ENCODE measurements at places on chromosomes 7 and 10.

DNA sequence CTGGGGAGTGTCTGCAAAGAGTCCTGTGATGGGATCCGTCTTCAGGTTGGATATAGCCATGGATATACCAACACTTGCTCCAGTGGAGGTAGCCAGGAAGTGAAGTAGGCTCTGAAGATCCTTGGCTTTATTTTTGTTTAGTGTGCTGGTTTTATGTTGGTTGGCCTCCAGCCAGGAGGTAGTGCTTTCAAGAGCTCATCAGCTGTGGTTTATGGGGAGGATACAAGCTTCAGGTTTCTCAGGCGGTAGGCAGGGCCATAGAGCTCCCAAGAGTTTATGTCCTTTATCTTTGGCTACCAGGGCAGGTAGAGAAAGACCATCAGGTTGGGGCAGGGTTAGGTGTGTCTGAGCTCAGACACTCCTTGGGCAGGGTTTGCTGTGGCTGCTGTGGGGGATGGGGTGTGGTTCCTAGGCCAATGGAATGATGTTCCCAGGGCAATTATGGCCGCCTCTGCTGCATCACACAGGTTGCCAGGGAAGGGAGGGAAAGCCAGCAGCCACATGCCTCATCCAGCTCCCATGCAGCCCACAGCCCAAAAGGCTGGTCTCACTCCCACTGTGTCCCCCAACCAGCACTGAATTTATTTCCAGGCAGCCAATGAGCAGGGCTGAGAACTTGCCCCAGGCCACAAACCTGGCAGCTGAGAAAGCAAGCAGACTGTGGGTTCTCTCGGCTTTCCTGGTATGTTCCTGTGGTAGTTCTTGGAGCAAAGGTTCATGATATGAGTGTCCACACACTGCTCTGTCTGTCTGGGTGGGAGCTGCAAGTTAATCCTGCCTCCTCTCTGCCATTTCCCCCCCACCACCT, 67.0 kb upstream of the PRLHR start:
- no peak for DNase-seq

DNA sequence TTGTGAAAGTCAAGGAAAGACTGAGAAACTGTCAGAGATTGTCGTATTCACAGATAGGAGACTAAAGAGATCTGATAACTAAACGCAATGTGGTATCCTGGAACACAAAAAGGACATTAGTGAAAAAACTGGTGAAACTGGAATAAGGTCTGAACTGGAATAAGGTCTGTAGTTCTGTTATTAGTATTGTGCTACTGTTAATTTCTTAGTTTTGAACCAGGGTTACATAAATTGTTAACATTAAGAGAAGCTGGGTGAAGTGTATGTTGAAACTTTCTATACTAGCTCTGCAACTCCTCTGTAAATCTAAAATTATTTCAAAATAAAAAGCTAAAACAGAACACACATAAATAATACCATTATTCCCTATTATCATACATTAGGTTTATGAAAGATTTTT, 3.4 kb upstream of the NT5C2 start:
- no peak for DNase-seq

DNA sequence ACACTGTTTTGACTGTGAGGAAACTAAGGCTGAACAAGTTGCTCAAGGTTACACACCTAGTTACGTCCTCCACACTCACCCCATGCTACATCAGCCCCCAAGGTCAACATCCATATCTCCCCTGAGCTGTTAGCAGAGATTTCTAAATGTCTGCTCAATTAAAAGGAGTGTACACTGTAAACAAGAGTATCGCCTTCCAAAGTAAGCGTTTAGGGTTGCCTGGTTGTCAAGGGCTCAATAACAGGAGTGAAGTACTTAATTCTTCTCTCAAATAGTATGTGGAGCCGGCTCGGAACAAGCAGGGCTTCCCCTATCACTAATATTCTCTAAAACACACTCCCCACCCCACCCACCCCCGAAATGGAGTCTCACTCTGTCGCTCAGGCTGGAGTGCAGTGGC, 412.8 kb upstream of the GALNT17 start:
- no peak for DNase-seq

DNA sequence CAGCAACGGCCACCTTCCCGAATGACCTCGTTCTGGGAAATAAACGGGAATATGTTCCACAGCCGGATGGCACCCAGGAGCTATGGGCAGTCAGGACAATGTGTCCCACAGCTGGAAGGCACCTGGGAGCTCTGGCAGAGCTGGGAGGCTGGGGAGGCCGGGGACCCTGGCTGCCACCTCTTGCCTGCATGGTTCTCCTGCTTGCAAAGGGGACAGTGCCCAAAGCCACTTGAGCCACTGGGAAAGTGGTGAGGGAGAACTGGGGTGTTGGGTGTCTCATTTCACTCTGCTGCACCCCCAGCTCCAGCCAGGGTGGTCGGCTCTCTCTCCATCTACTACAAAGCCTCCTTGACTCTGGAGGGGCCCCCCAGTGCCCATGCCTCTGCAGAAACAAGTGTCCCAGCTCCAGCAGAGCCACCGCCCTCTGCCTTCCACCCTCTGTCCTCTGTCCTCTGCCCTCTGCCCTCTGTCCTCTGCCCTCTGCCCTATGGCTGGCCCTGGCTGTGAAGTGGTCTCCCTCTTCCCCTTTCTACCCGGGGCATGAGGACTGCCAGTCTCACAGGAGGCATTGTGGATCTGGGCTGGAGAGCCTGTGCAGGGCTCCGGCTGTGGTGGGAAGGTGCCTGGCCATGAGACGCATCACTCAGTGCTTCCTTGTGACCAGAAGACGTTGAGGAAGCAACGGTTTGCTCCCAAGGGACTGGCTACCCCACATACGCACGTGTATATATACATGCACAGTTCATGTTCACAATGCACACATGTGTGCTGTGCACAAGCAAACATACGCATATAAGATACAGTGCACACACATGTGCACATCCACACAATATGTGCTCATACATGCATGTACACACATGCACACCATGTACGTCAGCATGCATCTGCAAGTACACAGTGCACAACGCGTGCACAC, 21.5 kb upstream of the INPP5A start:
- no peak for DNase-seq

DNA sequence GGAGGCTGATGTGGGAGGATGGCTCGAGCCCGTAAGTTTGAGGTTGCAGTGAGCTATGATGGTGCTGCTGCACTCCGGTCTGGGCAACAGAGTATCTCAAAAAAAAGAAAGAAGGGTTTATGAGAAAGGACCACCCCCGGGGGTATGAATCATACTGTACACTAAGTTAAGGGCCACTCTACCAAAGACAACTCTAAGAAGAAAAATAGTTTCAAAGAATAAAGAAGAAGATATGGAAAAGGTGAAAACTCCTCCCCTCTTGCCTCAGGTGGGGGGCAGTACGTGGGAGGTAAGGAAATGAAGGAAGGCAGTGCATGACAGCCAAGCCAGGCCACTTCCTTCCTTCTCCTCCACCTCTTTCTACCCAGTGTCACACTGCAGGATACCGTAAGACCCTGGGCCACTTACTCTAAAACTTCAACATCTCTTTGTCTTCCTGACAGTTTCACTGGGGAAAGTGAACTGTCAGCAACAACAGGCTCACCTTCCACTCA, 61.3 kb downstream of the PIP4K2A start:
- DNase-seq: no peak

- DNase-seq: no peak
Observed at GRCh38 chr10:61621605-61622051, 41.1 kb upstream of the CABCOCO1 start.

- DNase-seq: no peak
Observed at GRCh38 chr10:6563075-6563474, 17.0 kb downstream of the PRKCQ start.

- no peak for DNase-seq
Observed at GRCh38 chr7:1425292-1426136, 33.8 kb downstream of the MICALL2 start.

GRCh38 chr7:44259547-44260457, 59.0 kb downstream of the YKT6 start:
- peak; percentile 52 for DNase-seq

DNA sequence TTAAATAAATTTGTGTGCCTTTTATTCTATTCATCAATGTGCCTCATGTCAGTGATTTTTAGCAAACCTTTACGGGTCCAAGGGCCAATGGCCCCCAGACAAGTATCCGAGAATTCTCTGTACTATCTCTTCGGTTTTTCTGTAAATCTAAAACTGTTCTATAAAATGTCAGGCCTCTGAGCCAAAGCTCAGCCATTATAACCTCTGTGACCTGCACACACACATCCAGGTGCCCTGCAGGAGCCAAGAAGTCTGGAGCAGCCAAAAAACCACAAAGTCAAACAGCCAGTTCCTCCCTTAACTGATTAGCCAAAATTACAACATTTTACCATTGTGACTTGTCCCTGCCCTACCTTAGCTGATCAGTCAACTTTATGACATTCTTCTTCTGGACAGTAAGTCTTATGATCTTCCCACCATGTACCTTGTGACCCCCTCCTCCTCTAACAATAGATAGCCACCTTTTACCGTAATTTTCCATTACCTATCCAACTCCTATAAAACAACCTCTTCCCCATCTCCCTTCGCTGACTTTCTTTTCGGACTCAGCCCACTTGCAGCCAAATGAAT, 363.8 kb downstream of the SEMA3D start:
- DNase-seq: no peak

DNA sequence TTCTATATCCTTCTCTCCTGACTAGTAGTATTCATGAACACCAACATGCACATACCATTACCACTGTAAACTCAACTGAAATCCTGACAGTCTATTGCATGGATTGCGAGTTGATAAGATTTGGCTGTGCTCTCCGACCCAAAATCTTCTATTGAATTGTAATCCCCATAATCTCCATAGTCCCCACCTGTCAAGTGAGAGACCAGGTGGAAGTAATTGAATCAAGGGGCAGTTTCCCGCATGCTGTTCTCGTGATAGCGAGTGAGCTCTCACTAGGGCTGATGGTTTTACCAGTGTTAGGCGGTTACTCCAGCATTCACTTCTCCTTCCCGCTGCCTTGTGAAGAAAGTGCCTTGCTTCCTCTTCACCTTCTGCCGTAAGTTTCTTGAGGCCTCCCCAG, 261.8 kb downstream of the PHF14 start:
- no peak for DNase-seq

DNA sequence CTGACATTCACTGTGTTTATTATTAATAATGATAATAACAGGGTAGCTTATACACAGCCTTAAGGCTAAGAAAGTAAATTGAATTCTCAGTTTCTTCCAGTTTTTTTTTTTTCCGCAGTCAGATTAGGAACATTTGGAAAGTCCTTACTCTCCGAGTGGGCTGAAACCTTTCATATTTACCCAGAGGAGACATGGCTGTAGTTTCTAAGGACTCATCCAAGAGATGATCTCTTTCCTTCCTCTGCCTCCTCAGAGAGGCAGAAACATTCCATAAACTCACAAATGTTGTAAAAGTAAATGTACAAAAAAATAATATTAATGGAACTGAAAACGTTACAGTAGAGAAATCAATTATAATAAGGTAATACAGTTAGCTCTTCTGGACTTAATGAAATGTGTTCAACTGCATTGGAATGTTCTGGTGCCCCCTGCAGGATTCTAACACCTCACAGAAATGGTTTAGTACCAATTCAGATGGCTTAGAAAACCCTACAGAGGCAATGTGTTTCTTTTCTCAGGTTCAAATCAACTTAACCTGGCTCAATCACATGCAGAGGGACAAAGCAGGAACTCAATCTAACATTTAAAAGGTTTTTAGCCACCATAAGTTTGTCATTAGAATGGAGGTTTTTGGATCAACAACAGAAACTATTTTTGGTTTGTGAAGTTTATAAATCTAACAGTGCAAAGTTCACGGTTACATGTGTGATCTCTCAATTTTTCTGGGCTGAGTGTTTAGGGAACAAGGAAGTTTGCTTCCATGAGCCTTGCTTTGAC, 71.7 kb downstream of the ICA1 start:
- DNase-seq: peak; percentile 71

GRCh38 chr7:6154542-6155404, 117.7 kb downstream of the CYTH3 start:
- no peak for DNase-seq

GRCh38 chr10:52954407-52954806, 181.8 kb upstream of the MBL2 start:
- no peak for DNase-seq

DNA sequence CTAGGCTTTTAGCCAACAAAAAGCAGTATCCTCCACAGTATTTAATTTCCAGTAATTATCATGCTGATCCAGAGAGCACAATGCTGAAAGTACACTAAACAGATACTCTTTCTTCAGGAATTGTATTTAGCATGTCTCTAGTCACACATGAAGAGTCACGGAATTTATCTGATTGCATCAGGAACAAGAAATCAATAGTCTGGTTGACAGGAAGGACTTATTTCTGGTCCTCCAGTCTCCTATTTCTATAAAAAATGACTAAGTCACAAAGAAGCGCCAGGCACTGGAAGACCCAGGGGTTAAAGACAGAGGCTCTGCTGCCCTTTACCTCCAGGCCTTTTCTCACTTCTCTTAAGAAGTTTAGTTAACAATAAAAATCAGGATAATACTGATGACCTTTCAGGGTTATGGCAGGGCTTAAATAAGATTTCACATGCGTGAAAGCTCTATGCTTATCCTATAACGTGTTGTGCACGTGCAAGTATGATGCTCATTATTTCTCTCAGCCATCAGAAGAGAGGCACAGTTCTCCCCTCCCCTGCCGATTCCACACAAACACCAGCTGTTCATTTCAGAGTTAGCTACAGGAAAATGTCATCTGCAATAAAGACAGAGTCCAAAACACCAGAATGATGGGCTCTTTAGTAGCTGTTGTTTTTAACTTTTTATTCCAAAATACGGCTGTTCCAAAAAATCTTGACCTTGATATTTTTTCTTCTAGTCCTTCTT, 36.9 kb downstream of the SLC26A4 start:
- no peak for DNase-seq

DNA sequence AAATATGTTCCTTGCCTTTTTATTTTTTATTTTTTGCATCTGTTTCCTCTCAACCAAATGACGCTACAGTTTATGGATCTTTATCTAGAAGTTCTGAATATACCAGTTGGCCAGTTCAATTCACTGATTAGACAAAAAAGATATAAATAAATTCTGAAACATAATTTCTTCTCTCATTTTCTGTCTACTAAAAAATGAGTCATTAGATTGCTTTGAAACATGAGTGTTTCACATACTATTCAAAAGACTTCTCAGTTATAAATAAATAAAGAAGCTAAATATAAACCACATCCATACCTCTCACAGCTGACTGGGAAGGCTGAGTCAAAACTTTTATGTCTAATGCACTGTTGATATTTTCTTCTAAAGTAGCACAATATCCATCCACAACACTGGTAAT, 97.6 kb upstream of the GPR22 start:
- DNase-seq: no peak
